ENCODE measurements at places on chromosomes 6 and 20. TPM values are rescaled to one million over a fixed set of nuclear protein-coding genes. Genes with fewer than 3 reads are reported as not detected.

Gene METTL24
- not detected for total RNA-seq

Gene FKBP1C
- total RNA-seq: 2.0 TPM

Gene SLA2
- total RNA-seq: 78.8 TPM

Gene IL17F
- 1.5 TPM for total RNA-seq

Gene SEMG1
- not detected for total RNA-seq

Gene FITM2
- 3.1 TPM for total RNA-seq

Measured in T-helper 1 cell treated with Interleukin-12 subunit alpha and Interleukin-12 subunit beta and Interleukin-4 antibody, amounts not matched to agents 30 ng/mL and 1 ng/mL, for 36 hours (primary cell).